ENCODE measurements at places on chromosomes 3 and 15.

GRCh38 chr3:12977117-12977808 lies 96.0 kb downstream of the IQSEC1 start:
- ATAC-seq: no peak

- no peak for ATAC-seq
Observed at GRCh38 chr3:148307443-148307843, 390.3 kb upstream of the AGTR1 start.

GRCh38 chr3:148042663-148043445 lies 633.7 kb downstream of the ZIC1 start:
- no peak for ATAC-seq

- no peak for ATAC-seq
Observed at GRCh38 chr3:25493786-25494185, 65.7 kb downstream of the RARB start.

Measured in gastroesophageal sphincter (tissue), 4 donors.